ENCODE measurements at places on chromosomes 7 and 10.

DNA sequence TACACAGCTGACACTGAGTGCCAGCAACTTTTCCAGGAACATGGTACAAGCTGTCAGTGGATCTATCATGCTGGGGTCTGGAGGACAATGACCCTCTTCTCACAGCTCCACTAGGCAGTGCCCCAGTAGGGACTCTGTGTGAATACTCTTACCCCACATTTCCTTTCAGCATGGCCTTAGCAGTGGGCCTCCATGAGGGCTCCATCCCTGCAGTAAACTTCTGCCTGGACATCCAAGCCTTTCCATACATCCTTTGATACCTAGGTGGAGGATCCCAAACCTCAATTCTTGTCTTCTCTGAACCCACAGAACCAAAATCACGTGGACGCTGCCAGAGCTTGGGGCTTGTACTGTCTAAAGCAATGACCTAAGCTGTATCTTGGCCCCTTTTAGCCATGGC lies 116.8 kb downstream of the IQUB start:
- no peak for DNase-seq

- DNase-seq, result no peak
Measured at GRCh38 chr7:113460067-113460466, 341.7 kb upstream of the SMIM30 start.

- no peak for DNase-seq
Measured at GRCh38 chr7:23616593-23616992, 19.4 kb downstream of the CCDC126 start.

DNA sequence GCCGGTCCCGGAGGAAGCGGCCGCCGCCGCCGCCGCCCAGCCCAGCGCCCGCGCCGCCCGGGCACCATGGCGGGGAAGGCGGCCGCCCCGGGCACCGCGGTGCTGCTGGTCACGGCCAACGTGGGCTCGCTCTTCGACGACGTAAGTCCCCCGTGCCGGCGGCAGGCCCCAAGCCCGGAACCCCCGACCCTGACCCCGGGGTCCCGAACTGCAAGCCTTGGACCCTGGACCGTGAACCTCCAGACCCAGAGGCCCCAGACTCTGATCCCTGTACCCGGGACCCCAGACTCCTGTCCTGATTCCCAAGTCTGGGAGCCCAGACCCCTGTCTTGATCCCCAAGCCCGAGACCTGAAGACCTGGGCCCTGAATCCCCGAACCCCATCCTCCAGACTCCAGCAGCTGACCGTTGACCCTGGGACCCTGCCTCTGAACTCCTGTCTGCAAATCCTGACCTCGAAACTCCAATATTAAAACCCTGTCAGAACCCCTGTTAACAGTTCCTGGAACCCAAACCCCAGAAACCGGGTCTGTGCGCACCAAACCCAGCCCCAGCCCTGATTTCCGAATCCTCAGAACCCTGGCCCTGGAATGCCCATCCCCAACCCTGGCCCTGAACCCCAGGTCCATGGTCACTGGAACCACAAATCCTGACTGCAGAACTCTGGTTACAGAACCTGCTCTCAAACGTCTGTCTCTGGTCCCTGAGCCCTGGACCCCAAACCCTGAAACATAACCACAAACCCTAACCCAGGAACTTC lies 623 bp downstream of the INPP5A start:
- DNase-seq, result no peak

DNA sequence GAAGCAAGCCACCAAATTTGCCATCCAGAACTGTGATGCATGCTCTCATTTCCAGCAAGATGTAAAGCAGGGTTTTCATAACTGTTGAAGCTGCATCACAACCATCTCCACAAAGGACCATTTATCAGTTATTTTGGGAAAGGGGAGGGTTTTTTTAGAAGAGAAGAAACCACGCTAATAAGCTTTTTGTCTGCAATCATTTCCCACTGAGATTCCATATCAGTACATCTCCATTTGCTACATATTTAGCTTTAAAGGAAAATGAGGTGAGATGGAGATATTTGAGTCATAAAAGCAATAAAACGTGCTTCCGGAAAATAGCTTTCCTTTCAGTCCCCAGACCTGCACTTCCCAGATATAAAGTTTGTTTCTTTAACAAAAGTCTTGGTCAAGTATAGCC lies 258.2 kb downstream of the FRMD4A start:
- DNase-seq, result no peak

DNA sequence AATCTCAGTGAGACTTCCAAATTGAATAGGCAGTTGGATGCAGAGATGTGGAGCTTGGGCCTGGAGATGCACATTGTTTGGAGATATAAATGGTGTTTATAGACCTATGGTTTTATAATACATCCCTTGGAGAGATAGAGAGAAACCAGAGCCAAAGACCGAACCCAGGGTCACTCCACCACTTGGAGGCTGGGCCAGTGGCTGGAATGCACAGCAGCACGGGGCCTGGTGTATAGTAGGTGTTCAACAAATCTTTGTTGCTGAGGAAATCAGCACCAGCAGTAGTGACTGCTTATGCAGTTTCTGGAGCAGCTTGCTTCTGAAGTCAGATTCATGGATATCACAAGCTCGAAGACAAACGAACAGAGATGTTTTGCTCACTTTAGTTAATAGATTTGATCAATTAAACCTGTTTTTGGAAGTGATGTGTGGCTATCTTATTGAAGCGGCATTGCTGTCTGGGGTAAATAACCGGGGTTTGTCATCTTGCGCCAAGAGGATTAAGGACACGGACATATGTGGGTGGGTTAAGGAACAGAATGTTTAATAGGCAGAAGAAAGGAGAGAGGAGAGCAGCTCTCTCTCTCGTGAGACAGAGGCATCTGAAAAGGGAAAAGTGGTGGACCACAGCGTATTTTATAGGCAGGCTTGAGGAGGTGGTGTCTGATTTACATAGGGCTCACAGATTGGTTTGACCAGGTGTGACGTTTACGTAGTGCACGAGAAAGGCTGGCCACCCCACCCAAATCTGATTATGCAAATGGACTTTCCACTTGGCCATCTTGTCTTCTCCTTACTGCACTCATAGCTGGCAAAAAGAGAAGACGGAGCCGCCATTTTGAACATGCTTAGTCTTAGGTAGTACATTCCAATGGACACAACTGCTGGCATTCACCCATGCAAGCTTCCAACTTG lies 11.1 kb downstream of the RBP4 start:
- DNase-seq, result no peak

- no peak for DNase-seq
Measured at GRCh38 chr10:25530306-25530705, 355.5 kb downstream of the GPR158 start.

DNA sequence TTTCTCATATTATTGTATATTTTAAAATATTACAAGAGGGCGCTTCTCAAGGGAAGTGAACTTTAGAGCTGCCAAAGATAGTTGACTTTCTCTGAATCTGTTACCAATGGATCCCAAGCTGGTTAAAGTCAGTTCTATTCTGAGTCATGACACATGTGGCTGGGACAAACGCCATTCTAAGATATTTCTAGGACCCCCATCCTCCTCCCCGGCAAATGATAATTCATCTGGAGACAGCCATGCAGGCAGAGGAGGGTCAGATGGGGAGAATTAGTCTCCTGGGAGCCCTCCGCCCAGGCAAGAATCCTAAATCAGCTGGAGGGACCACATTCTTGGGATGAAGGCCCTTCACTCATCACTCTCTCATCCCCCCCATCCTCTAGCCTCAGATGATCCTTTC lies 187.7 kb downstream of the GFRA1 start:
- no peak for DNase-seq

- no peak for DNase-seq
Measured at GRCh38 chr10:103894441-103894864, 23.5 kb downstream of the STN1 start.

DNA sequence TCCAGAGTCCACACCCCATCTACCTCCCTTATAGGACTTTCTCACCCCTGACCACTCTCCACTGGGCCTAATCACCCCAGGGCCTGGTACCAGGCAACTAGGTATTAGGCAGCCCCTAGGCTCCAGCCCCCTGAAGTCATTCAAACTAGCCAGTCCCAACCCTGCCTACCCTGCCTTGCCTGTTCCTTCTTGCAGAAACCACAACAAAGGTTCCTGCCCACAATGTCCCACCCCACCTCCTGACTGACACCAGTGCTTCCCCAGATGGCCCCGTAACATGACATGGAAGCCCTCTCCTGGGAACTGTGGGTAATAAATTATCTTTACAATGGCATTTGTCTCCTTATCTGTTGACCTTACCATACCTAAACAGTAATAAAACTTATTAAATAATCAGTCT lies 100.6 kb upstream of the PDE1C start:
- no peak for DNase-seq

DNA sequence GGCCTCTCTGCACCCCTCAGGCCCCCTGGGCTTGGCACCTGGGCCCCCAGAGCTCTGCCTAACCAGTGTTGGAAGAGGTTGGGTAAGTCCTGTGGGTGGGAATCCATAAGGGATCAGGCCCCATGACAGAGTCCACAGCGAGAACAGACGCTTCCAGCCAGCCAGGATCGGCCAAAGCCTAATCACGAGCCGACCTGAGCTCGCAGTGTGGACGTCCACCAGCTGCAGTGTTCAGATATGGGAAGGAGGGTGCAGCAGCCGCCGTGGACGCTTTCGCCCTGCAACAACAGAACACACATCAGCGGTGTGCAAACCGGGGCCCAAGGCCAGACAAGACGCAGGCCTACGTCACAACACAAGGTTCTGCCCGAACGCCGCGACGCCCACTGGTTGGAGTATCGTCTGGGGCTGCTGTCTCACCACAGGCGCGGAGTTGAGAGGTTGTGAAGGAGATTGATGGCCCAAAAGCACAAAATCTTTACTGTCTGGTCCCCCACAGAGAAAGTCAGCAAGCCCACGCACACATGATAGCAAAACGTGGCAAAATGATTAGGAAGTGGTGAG lies 102.1 kb downstream of the FOXL3 start:
- DNase-seq, result no peak

DNA sequence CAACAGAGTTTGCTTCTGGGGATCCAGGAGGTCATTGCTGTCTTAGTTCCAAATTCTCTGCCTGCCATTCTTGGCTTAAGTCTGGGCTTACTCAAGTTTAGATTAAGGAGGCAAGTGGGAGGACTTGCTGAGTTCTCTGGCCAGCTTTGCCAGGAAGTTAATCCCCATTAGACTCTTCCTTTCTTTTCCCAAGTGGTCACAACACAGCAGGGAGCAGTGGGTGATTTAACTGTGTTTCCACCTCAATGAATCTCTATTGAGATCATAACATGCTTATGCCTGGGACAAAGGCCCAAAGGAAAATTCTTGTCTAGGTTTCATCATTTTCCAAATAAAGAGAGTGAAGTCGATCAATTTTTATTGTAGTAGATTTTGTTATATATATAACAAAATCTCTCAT lies 1159.6 kb downstream of the SORCS3 start:
- DNase-seq, result no peak

- DNase-seq, result no peak
Measured at GRCh38 chr7:18900803-18901202, 216.6 kb downstream of the TWIST1 start.

GRCh38 chr7:25496476-25497368 lies 268.4 kb upstream of the NPVF start:
- no peak for DNase-seq

DNA sequence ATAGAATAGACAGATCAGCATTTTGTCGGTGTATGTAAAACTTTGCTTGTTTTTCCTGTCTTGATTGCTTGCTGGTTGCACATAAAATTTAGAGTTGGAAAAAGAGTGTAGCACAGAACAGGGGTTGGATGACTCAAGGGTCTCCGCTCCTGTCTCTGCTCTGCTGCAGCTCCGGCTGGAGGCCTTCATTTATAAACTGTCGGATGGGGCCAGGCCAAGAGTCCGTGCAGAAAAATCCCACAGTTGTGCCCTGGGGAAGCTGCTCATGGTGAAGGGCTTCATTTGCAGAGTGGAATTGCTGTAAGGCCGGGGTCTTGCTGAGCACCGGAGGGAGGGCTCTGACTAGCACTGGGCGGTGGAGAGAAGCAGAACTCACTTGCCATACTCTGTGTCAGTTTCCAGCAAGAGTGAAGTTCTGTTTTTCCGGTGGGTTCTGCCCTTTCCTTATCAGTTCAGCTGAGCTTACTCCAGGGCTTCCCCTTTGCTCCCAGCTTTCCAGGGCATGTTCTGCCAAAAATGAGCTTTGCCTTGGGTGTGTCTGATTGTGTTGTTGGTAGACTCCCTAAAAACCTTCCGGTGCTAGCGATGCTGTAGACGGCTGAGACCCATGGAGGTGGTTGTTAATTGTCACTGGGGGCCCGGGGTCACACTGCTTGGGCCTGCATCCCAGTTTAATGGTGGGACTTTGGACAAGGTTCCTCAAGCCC lies 67.2 kb downstream of the CAMK1D start:
- DNase-seq, result no peak

DNA sequence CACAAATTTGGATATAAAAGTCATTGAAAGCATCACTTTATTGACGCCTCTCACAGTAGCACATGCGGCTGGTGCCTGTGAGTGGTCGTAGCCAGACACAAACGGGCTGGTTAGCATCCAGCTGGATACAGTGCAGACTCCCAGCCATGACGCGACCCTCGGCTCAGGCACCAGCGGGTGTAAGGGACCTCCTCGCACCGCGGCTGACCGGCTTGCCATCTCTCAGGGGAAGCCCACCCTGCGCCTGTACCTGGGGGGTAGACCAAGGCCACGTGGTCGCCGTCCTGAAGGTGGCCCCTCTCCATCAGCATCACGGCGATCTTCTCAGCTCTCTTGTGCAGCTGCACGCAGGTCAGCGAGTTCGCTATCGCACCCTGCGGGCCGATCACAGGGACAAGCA lies 213.8 kb downstream of the ZMYND11 start:
- no peak for DNase-seq

- DNase-seq, result peak; percentile 46
Measured at GRCh38 chr7:98996150-98996552, 117.8 kb downstream of the TRRAP start.

- peak; percentile 35 for DNase-seq
Measured at GRCh38 chr7:155373359-155374273, 75.9 kb downstream of the INSIG1 start.

DNA sequence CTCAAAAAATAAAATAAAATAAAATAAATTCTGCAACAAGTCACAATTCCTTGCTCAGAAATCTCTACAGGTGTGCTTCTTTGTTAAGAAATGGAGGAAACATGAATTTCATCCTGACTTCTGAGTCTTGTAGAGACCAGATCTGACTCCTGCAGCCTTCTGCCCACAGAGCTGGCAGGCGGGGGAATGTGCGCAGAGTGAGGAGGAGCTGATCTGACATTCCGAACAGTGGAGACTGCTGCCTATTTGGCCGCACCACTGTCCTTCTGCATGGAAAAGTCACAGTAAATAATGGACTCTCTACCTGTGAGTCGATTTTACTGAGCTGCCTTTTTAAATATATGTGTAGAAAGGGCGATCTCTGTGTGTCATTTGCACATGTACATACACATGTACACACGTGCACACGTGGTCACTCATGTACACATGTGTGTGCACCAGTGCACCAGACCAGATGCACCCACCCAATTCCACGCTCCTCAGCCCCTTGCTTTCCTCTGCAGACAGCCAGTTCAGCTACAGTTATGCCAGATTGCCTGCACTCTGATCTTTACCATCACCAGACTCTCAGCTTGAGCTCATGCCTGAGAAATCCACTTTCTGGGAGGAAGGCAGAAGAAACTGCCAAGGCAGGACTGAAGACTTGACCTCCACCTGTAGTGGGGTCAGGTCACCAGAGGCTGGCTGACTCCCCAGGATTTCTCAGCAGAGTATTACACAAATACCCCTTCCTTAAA lies 54.9 kb downstream of the IKZF1 start:
- peak; percentile 58 for DNase-seq
